ENCODE measurements at places on chromosomes 1 and 21.

DNA sequence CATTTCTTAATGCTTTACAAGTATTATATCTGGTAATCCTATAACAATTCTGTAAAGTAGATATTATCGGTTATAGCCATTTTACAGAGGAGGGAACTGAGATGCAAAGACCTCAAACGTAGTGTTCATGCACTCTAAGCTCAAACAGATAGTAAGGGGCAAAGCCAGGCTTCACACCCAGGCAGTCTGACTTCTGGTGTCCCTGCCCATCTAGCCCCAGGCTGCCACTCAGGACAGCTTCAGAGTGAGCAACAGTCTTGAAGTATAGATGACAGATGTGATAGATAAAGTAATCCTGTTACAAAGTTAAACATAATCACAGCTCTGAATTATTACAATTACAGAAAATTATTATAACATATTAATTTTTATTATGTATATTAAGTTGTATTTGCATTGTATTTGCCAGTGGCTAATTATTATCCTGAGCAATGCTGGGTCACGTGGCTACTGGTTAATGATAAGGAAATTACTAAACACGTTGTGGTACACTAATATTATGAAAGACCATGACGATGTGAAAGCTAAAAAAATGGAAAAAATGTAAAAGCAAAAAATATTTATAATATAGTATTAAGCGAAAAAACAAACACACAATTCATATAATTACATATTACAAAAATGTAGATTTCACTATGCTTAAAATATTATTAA is 6.1 kb upstream of the TRAF3IP3 start:
- no peak for DNase-seq

DNA sequence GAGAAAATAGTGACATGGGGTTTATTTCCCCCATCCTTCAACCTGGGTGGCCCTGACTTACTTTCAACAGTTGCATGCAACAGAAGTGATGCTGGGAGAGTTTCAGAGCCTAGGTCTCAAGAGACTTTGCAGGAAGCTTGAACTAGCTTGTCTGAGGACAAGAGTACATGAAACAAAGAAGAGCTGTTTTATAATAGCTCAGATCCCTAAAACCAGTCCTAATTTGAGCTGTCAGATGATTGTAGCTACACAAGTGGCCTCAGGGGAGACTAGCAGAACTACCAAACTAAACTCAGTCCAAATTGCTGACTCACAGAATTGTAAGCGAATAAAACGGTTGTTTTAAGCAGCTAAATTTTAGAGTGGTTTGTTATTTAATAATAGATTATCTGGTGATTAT is 17.1 kb downstream of the RC3H1 start:
- peak; percentile 85 for DNase-seq

DNA sequence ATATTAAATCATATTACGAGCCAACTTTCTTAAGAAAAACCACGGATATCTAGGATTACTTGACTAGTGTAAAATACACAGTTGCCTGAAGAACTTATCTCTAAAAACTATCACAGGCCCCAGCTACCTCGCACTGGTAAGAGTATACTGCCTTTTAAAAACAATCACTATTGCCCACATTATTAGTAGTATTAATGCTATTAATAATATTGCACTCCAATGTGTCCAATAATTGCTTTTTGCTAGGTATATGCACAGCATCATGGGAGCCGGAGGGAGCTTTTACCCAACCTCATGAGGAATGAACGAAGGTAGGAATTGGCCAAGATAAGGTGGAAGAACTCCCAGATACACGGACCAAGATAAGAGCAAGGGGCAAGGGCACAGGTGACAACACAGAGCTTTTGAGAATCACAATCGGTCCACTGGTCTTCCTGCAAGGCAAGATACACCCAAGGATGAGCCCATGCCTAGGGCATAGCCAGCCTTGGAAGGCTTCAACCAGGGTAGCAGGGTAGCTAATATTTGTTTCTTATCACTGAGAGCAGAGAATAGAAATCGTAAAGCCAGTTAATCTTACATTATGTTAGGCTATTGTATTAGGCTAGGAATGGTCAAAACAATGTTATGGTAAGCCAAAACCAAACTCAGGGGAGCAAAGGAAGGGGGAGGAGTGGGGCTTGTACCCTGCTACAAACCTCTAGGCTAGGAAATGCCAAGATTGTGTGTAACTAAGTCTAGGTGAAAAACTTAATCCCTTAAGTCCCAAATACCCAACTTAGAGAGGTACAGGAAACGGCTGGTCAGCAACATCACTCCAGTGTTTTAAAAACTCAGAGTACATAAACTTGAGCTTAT is 9.4 kb downstream of the GLUL start:
- no peak for DNase-seq

- DNase-seq = no peak
These were observed 46.0 kb upstream of the SIPA1L2 start for GRCh38 chr1:232675898-232676297.

DNA sequence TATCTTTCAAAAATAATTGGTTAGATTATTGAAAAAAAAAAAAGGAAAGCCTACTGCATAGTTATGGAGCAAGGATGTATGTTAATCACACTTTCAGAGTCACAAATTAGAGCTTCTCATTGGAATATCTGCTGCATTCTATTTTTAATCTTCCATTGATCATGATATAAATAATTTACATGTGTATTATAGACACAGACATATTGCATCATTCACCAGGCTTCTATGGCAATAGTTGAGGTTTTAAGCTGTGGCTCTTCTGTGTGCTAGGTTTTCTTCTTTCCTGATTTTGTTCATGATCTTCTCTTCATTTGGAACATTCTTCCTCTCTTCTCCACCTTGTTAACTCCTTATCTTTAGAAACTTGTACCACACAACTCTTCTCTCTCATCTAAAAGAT is 123.2 kb upstream of the HMCN1 start:
- DNase-seq = peak; percentile 7

- peak; percentile 50 for DNase-seq
These were observed 668 bp downstream of the RNF11 start for GRCh38 chr1:51236531-51237350.

GRCh38 chr1:225834417-225835329 is 24.7 kb downstream of the EPHX1 start:
- DNase-seq = no peak

- DNase-seq = no peak
These were observed 179.1 kb downstream of the FASLG start for GRCh38 chr1:172837816-172838679.

DNA sequence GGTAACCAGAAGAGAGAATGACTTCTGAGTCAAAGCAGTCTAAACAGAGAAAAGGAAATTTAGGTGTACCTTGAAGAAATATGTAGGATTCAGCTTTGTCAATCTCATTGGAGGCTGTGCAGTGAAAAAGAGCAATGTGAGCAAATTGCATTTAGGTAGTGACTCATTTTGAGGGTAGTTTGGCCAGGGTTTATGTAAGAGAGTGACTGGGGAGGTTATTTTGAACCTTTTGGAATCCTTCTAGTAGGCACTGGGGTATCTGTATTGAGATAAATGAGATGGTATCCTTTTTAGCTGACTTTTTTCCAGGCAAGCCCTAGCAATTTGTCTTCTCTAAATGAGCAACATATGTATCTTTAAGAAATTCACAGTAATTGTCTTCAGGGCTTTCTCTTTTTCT is 95.9 kb downstream of the DISP1 start:
- DNase-seq = peak; percentile 8

Measured in NB4 (cell line).